CD4-positive, alpha-beta T cell treated with Interferon alpha-2 for 1 hour (primary cell): ENCODE measurements at places on chromosomes 16 and 17.

- no peak for DNase-seq
Observed at GRCh38 chr16:47724115-47724785, 263.1 kb downstream of the PHKB start.

DNA sequence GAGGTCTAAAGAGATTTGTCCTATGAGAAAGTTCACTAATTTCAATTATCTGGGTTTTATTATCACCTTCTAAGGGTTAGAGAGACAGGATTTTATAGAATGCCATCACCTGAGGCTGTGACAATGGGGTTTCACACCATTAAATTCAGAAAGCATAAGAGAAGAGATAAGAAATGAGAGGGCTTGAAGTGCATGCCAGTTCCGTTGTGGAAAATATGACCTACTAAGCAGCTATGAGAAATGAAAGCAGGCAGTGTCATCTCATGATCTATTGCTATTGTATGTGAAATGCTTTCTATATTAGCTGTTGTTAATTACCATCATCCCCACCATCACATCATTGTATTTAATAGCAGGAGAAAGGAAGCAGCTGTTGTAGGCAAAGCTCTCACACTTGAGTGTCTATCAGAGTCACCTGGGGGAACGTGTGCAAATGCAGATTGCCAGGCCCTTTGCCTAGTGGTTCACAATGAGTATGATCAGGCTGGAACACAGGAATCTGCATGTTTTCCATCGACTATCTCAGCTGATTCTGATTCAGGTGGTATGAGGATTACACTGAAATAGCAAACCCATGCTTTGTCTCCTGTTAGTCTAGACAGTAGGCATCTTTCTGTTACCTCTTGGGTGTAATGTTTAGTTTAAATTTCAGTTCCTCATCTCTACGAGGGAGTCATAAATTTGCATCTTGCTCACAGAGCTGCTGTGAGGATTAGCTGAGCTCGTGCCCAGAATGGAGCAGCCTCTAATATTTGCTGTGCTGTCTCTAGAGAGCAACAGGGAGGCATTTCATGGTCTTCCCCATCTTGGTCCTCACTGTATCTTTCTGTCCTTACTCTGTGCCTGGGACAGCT lies 256.4 kb downstream of the CDH13 start:
- no peak for DNase-seq

GRCh38 chr17:218432-219110 lies 37.1 kb upstream of the DOC2B start:
- no peak for DNase-seq

- no peak for DNase-seq
Observed at GRCh38 chr16:1325673-1326371, 7.6 kb upstream of the BAIAP3 start.

GRCh38 chr16:58016840-58017446 lies 8.6 kb upstream of the MMP15 start:
- DNase-seq, result no peak

GRCh38 chr17:37769050-37769449 lies 24.2 kb upstream of the HNF1B start:
- no peak for DNase-seq

- DNase-seq, result no peak
Observed at GRCh38 chr17:74877592-74878548, 5.1 kb upstream of the FDXR start.

DNA sequence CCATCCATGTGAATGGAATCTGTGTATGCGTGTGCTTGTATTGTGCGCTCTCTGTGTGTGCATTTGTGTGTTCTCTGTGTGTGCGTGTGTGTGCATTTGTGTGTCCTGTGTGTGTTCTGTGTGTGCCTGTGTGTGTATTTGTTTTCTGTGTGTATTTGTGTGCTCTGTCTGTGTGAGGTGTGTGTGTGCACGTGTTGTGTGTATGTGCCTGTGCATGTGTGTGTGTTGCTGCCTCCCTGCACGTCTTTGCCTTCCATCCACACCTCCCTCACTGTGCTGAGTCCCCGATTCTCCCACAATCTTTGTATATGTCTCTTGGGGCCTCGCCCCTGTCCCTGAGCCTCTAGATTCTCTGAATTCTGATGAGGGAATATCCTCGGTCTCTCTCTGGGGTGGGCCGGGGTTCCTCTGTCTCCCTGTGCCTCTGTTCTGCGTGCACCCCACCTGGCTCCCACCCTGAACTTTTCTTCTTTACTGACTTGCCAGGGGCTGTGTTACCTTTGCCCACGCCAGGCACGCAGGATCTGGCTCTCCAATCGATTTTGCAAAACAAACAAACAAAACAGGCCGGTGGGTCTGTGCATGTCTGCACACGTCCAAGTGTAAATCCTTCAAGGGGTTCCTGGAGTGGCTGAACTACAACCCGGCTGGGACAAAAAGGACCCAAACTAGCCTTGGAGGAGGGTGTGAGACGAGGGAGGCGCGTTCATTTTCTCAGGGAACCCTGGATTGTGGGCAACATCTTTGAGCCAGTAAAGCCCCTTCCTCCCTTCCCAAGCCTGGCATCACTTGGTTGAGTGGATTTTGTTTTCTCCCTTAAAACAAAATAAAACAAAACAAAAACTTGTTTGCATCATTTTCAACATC lies 8.1 kb upstream of the FOXF1 start:
- no peak for DNase-seq

DNA sequence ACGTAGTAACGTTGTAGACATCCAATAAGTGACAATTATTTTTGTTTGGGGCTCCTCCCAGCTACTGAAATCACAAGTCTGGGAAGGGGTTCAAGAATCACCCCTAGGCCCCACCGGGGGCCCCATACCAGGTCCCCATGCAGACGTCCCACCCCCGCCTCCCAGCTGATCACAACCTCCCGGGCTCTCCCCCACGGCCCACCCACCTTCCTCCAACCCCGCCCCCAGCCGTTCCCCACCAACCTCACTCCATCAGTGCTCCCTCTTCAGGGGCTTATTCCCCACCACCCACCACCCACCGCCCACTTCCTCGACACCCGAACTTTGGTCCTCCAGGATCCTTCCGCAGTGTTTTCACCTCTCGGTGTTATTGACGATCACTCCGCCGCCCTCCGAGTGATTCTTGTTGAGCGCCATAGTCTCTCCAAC lies 240 bp downstream of the WBP2 start:
- DNase-seq, result no peak

GRCh38 chr16:25257470-25257955 lies at the start of gene ZKSCAN2:
TSS of gene ZKSCAN2 (minus strand) at chr16:25257845. CDS start at chr16:25257127, 718 bp downstream.
- DNase-seq, result peak; percentile 83

- DNase-seq, result no peak
Observed at GRCh38 chr17:40345994-40346764, 18.4 kb downstream of the GJD3 start.

- no peak for DNase-seq
Observed at GRCh38 chr17:13756763-13757162, 155.0 kb upstream of the HS3ST3A1 start.

DNA sequence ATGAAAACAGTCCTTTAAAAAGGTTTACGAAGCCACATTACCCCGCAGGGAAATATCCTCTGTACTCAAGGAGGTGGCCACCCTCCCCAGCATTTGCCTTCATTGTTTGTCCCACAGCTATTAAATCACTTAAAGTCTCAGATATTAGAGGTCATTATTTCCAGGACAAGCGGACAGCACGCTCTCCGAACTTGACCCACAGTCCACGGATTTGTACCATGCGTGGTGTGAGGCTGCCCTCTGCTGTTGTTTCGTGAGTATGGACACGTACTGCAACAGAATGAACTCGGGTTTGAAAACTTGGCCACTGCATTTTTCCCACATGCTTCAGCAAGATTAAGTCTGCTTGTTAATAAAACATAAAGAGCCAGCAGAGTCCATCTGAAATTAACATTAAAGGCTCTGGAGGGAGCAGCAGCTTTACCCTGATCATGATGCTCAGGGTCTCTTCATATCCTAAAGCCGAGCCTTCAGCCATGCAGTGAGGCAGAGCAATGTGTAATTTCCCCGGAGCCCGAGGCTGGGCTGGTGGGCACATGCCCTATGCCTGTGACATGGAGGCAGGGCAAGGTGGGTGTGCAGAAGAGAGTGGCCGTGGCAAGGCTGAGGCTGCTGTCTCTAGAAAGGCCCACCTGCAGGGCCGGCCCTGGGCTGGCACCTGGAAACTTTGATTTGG lies 19.7 kb downstream of the MEAK7 start:
- no peak for DNase-seq

DNA sequence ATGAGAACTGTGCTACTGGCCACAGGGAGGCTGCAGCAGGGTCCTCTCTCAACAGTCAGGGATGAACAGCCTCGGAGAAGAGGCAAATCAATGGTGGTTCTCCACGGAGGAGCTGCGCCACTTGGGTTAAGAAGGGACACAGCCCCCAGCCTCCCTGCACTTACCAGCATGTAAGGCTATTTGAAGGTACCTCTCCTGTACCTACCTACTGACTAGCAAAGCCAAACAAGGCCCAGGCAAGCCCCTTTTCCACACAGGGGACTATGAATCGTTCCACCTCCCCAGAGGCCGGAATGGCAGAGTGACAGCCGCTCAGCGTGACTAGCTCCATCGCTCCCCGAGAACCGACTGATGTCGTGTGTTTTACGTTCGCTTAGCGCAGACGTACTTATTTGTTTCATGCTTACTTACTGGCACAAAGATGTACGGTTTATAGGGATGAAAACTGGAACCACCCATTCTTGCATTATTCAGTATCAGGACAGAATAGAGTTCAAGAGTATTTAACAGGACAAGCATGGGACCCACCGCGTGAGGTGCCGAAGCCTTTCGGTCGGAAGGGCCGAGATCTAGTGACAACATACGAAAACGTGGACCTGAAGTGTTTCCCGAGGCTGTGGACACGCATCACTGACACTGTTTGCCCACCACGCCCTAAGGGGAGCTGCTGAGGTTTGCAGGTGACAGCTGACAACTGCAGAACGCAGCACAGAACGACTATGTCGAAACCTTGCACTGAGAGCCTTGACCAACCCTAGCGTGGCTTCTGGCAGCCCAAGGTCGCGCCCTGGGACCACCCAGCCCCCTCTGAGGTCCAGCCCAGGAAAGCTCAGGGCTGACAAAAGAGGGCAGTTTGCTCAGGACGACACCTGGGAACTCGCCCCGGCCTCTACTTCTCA lies 1.0 kb downstream of the TEPSIN start:
- no peak for DNase-seq

DNA sequence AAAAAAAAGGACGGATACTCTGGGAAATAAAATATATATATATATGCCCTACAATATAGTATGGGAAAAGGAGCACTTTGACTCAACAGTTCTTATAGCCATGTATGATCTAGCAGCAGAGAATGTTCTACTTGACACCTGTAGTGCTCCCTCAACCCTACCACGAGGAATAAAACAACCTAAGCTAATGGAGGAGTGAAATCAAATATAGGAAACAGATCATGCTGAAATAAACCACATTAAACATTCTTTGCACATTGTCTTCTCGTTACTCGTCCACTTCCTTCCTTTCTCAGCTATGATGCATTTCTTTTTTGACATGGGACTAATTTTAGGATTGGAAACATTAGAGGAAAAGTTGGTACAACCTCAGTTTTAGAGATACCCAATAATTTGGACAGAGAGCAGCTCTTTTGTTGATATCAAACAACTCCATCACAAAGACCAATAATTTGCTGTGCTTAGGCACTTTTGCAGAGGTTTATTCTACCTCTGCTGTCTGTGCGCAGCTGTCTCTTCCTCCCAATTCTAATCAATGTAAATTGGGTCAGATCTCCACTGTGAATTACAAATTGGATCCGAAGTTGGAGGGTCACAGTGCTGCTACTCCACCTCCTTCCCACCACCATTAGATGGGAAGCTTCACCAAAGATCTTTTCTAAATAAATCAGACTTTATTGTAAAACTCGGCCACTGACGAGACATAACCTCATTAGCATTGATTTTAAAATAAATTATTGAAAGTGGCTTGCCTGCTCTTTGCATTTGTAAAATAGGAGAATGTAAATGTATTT lies 65.8 kb downstream of the SNX11 start:
- DNase-seq, result no peak
